ENCODE measurements at places on chromosomes 2 and 18.

DNA sequence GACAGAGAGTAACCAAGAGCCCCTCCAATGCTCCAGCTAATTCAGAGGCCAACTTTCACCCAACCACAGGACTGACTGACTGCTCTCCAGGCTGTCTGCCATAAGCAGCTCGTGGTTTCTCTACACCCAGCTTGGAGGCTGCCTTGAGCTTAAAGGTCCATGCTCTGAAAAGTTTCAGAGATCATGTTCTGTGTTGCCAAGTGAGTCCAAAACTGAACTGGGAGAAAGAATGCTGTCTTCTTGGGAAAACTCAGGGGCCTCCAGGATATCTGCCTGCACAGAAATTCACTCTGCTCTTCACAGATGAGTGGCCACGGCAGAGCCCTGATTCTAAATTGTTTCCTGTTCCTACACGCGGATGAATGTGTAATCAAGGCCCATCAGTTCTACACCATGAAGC, 51.1 kb downstream of the LPIN2 start:
- DNase-seq, result no peak

GRCh38 chr18:69898241-69898861, 49.3 kb downstream of the CD226 start:
- DNase-seq, result no peak

DNA sequence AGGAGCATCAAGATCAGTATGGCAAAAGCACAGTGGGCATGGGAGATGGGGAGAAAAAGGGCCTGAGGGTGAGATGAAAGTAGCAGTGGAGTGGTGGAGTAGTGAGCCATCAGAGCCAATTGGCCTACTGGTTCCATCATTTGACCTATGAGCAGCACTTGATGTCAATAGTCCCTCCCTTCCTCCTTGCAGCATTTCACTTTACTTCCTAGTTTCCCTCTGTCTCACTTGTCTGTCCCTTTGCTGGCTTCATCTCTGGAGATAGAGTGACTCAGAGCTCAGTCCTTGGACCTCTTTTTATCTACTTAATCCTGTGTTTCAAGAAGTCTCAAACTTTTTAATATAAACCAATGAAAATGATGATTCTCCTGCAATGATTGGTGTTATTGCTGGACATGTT, 32.1 kb downstream of the FBXO48 start:
- DNase-seq, result no peak

DNA sequence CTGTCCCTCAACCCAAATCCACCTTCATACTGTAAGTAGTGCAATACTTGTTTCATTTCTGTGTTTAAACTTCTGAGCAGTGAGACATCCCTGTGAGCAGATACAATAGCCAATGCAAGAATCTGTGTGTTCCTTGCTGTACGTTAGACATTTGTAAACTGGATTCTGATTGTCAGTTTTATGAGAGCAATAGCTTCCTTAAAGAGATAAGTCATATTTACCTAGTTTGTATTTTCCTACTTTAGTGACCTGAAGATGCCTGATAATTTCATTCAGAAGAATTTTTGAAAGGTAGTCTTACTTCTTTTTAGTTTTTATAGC, 90.7 kb downstream of the DPP4 start:
- no peak for DNase-seq

- DNase-seq, result no peak
These were observed 398.1 kb downstream of the TNS1 start for GRCh38 chr2:217604527-217605194.

GRCh38 chr2:143771939-143772338, 642.7 kb downstream of the ARHGAP15 start:
- no peak for DNase-seq

Data from stimulated activated CD4-positive, alpha-beta T cell treated with anti-CD3 and anti-CD28 coated beads, Interleukin-4, amount 100 ng/mL, for 48 hours (primary cell).